Islet precursor cell (in vitro differentiated cells): ENCODE measurements at places on chromosomes 4 and X.

- no peak for DNase-seq
Measured at GRCh38 chr4:185911556-185912064, 99.6 kb upstream of the SORBS2 start.

- DNase-seq: no peak
Measured at GRCh38 chr4:153467897-153468262, 1.7 kb downstream of the TMEM131L start.

GRCh38 chr4:79210636-79211049 is 115.2 kb downstream of the NAA11 start:
- no peak for DNase-seq

GRCh38 chrX:45850197-45850774 is 649.6 kb upstream of the DIPK2B start:
- DNase-seq: peak; percentile 65

GRCh38 chr4:997375-998071 is 4.3 kb upstream of the SLC26A1 start:
- DNase-seq: no peak

DNA sequence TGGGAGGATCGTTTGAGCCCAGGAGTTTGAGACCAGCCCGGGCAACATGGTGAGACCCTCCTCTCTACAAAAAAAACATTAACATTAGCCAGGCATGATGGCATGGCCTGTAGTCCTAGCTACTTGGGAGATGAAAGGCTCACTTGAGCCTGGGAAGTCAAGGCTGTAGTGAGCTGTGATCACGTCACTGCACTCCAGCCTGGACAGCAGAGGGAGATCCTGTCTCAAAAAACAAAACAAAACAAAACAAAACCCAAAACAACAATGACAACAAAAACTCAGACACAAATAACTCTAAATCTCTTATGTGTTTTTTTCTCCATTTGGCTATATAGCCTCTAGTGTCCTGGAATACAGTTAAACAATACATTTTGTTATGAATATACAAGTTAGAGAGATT is 127.3 kb upstream of the STK26 start:
- no peak for DNase-seq

- no peak for DNase-seq
Measured at GRCh38 chr4:119136546-119136945, 914 bp downstream of the MYOZ2 start.

- DNase-seq: no peak
Measured at GRCh38 chr4:36385951-36386571, 104.6 kb downstream of the DTHD1 start.

GRCh38 chr4:131974730-131975129 is 1174.4 kb upstream of the PCDH10 start:
- DNase-seq: no peak

- no peak for DNase-seq
Measured at GRCh38 chr4:126697748-126698147, 935.0 kb upstream of the INTU start.

DNA sequence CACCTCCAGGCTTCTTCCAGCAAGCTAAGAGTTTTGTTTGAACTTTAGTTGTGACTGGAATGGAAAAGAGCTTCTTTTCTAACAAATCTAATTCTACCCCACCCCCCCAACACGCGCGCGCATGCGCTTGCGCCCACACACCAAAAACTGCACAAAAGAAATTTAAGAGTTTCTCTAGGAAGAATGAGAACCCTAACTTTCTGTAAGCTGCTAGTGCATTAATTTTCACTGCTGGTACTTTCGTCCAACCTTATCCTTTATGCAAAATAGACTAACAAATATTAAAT is 9.0 kb upstream of the INTU start:
- DNase-seq: no peak

DNA sequence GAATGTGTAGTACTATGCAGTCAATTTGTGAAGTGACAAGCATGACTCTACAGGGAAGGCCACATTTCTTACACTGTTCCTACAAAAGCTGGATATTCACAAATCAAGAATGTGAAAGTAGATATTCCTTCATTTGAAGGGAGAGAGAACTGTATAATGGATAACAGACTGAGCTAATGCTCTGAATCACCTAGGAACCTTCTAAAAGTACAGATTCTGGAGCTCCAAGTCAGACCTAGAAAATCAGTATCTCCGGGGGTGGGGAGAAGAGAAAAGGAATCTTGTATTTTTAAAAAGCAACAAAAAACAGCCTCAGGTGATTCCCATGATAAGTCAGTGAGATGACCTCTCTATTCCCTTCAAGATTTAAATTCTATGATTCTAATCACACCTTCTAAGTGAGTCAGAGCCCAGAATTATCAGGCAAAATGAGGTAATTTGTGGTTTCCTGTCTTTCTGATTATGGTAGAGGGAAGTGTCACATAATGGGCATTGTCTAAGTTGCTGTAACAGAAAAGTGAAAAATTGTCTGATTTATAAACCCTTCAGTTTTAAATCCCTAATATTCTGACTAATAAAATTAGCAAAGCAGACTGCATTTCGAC is 80.9 kb downstream of the IL21 start:
- no peak for DNase-seq

DNA sequence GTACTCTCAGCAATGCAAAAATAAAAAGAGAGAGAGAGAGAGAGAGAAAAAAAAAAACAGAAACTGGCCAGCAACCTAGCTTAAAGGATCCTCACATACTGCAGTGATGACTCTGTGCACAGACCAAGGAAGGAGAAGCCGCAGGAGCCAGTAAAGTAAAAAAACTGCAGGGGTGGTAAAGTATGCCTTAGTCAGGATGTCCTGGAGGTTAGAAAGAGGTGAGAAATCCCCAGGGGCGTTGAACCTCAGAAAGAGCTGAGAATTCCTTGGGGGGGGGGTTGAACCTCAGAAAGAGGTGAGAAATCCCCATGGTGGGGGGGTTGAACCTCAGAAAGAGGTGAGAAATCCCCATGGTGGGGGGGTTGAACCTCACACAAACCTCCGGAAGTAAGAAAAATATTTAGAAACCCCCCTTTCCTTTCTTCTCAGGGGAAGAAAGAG is 48.0 kb downstream of the MAGEA9 start:
- DNase-seq: peak; percentile 77

DNA sequence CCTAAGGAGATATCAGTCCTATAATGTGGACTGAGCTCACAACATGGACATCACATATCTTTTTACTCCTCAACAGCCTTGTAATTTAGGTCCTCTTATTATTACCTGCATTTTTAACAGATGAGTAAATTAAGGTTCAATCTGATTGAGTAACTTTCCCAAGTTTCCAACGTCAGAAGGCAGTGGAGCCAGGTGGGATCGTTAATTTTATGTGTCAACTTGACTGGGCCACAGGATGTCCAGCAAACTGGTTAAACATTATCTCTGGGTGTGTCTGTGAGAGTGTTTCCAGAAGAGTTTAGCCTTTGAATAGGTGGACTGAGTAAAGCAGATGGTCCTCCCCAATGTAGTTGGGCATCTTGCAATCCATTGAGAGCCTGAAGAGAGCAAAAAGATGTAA is 59.0 kb upstream of the SLIT2 start:
- DNase-seq: no peak
